ENCODE measurements at places on chromosomes 12 and 14. TPM values are rescaled to one million over a fixed set of nuclear protein-coding genes. Genes with fewer than 3 reads are reported as not detected.

Gene KLRD1
- total RNA-seq: 6.9 TPM

Gene PAH
- not detected for total RNA-seq

Gene PTCSC3
- not detected for total RNA-seq

Gene TAS2R43
- total RNA-seq: 0.31 TPM

Gene IAPP
- not detected for total RNA-seq

Gene TEX22
- 2.2 TPM for total RNA-seq

Gene ANKS1B
- total RNA-seq: 0.54 TPM

Gene CFL2
- 3.4 TPM for total RNA-seq

Gene KRT6C
- not detected for total RNA-seq

Gene DAO
- total RNA-seq: not detected

Gene FOXN4
- not detected for total RNA-seq

DNA sequence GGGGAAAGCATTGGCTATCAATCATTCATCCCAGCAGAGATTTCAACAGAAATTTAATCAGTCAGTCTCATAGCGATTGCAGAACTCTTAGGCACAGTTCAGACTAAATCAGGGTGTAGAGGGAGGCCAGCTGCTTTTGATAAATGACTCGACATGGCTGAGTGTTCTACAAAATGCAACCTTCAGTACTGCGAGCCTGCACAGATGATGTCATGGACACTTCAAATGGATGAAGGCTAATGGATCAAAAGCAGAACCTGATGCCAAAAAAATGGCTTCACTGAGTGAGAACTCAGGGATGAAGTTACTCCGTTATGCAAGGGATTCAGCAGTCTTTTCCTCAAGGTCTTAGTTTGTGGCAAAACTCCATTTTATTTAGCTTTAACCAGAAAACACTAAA lies 167.3 kb downstream of the DACT1 start:
- DNase-seq: no peak

- DNase-seq: peak; percentile 75
Observed at GRCh38 chr14:73743431-73743931, 29.3 kb upstream of the PNMA1 start.

- DNase-seq: peak; percentile 38
Observed at GRCh38 chr12:14954269-14954668, 7.1 kb downstream of the ARHGDIB start.

GRCh38 chr14:98269533-98269932 lies 1002.5 kb downstream of the BCL11B start:
- DNase-seq: no peak

GRCh38 chr12:18700271-18700670 lies 37.5 kb downstream of the PLCZ1 start:
- no peak for DNase-seq

GRCh38 chr14:55744321-55744720 lies 164.3 kb downstream of the KTN1 start:
- no peak for DNase-seq

- DNase-seq: no peak
Observed at GRCh38 chr12:65330331-65330730, 51.8 kb downstream of the MSRB3 start.

- no peak for DNase-seq
Observed at GRCh38 chr14:73714656-73715081, 485 bp upstream of the PNMA1 start.

- peak; percentile 83 for DNase-seq
Observed at GRCh38 chr14:103748534-103748857, 32.9 kb downstream of the ZFYVE21 start.

DNA sequence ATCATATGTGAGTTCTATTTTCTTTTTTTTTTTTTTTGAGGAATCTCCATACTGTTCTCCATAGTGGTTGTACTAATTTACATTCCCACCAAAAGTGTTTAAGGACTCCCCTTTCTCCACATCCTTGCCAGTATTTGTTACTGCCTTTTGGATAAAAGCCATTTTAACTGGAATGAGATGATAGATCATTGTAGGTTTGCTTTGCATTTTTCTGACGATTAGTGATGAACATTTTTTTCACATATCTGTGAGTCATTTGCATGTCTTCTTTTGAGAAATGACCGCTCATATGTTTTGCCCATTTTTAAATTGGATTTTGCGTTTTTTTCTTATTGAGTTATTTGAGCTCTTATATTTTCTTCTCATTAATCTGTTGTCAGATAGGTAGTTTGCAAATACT lies 394.8 kb downstream of the LRFN5 start:
- DNase-seq: no peak

DNA sequence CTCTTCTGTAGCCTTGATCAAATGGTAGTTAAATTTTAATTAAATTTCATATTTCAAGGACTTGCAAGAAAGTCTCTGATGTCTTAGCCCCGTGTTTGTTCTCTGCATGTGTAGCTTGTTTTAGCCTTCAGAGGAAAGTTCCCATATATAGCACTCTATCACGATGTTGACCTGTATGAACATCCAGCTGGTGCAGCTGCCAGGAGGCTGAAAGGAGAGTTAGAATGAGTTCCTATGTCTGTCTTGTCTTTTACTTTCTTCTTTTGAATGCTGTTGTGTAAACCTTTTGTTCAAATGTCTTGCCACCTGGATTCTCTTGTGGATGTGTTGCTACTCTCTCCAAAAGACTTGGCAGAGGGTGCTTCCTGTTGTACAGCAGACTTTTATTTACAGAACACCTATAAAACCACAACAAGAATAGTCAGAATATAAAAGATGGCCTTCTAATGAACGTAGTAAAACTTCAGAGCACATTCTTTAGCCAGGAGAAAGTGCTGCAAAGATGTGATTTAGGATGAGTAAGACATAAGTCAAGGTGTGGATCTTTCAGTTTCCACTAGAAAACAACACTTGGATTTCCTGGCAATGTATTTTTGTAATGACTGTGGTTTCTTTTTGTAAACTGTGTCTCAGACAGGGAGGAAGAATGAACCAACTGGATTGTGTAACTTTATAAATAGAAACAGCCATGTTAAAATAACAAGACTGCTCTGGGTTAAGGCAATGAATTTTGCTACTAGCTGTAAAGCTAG lies 17.2 kb downstream of the NAV3 start:
- DNase-seq: no peak

GRCh38 chr14:57831981-57832380 lies 33.9 kb downstream of the SLC35F4 start:
- DNase-seq: no peak

DNA sequence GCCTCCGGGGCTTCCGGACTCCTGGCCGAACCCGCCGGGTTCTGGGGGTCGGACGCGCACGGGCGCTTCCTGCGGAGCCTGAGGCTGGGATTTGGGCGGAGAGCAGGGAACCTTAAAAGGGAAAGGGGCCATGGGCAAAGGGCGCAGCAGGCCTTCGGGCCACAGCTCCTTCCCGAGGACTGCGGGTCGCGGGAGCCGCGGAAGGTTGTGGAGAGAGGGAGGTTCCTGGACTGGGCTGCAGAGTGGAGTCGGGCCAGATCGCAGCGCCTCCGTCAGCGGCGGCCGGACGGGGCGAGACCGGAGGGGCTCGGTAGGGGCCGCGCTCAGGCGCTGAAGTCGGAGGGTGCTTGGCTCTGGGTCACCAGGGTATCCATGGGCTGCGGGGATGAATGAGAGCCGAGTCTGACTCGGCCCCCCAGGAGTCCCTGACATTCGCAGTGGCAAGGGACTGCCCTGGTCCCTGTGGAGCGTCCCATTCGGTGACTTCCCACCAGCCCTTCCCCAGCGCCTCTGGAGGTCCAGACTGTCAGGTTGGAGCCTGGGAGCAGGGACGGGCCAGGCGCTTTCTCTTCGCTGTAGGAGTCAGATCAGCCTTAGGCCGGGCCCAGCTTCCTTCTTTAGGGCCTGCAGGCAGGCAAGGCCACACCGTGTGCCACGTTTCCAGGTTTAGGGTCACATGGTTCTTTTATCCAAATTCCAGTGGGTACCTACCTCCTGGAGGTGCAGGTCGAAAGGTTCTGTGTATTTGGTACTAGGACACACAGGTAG lies 938 bp upstream of the SLC25A29 start:
- DNase-seq: no peak

DNA sequence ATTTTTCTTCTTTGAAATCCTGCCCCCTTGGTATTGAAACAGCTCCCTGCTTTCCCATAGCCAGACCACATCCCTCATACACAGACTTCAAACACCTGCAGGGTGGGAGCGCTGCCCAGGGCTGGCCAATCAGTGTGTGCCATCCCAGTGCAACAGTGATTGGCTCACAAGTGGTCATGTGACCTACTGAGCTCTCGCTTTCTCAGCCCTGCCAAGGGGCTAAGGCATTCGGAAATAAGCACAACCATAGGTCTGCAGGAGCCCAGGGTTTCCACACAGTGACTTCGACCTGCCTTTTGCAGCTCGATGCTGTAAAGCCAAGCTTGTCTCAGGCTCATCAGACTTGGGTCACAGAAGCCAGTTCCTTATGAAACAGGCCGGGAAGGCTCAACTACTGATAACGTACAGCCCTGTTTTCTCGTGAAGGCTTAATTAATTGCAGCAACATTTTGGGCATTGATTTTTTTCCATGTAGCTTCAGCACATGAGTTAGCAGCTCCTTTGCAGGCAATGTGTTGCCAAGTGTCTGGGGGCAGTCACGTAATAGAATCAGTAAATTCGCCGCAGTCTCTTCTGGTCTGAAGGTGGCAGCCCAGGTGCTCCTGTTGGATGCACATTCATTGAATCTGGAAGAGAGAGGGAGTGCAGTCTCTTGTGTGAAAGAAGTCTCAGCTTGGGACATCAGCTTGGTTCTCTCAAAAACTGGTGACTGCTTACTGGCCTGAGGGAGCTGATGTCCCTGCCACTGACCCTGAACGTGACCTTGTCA lies 1091.8 kb downstream of the AACS start:
- no peak for DNase-seq

DNA sequence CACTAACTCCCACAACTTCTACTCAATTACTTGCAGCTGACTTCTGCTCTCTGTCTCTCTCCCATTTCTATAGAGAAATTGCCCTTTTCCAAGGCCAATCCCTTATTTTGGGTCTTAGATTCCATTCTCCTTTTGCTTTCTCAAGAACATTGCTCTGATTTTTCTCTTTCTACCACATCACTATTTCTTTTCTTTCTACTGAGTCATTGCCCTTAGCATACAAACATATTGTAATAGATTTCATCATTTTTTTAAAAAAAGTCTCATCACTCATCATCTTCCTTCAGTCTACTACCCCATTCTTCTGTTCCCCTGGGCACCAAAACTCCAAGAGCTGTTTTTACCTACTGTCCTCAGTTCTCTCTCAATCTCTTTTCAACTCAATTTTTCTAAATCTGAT lies 4.4 kb upstream of the KCNA1 start:
- DNase-seq: no peak

DNA sequence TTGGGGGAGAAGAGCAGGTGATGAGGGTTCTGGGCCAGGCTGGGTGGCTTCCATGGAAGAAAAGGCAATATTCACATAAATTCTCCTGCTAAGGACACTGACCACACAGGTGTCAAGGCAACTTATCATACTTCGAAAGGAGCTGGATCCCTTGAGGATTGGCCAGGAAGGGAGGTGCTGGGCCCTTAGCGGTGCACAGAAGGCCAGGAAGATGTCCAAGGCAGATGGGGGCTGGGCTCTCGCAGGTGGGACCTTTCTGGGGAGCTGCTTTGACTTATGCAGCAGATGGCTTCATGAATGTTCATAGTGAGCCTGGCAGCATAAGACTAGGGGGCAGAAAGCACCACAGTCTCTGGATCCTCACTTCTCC lies 3.9 kb downstream of the CD63 start:
- no peak for DNase-seq

- peak; percentile 49 for DNase-seq
Observed at GRCh38 chr14:104770851-104771272, 17.9 kb downstream of the SIVA1 start.

DNA sequence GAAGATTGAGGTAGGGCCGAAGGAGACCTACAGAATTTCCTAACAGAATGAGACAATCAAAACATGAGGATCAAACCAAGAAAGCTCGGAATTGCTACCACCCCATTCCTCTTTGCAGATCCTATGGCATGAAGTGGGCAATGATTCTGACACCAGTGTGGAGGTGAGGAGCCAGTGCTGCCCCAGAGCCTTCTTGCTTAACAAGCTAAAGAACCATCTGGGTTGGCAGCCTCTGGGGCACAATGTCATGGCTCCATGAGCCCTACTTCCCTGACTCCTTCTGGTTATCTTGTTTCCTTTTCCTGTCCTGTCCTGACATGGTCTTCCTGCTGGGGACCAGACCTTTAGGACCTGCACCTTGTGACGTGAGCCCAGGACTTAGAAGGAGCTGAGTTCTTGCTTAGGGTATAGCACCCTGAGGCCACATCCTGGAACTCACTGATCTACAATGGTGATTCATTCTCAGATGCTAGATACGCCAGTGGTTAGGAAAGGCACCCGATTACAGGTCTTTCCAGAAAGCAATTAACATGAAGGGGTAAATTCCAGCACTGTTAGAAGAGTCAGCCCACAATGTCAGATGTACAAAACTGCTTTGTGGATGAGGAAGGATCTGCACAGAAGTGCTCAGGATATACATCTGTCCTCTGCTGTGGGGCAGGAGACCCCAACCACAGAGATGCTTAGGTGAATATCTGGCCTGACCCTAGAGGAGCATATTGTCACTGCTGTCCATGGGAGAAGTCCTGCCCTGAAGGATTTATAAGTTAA lies 324.2 kb downstream of the ZFP36L1 start:
- peak; percentile 69 for DNase-seq

- DNase-seq: no peak
Observed at GRCh38 chr12:103589517-103589916, 2.4 kb downstream of the STAB2 start.

- no peak for DNase-seq
Observed at GRCh38 chr14:99707921-99708320, 23.8 kb downstream of the CYP46A1 start.

DNA sequence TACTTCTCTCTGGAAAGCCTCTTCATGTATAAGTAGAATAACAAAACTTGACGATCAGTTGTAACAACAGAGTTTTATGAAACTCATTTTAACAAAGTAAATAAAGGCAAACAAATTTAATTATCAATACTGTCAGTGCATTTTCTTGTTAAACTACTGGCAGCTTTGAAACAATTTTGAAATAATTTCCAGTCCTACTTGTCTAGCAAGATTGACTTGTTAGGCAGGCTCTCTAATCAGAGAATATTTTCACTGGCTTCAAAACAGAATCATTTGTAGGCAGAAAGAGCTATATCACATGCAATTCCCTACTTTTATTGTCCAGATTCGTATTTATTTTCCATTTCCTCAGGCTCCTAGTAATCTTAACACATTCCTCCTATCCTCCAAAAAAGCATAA lies 45.9 kb upstream of the SLC6A13 start:
- no peak for DNase-seq

Measured in activated CD8-positive, alpha-beta T cell treated with anti-CD3 and anti-CD28 coated beads for 36 hours (primary cell).